ENCODE measurements at places on chromosomes 2 and 18.

DNA sequence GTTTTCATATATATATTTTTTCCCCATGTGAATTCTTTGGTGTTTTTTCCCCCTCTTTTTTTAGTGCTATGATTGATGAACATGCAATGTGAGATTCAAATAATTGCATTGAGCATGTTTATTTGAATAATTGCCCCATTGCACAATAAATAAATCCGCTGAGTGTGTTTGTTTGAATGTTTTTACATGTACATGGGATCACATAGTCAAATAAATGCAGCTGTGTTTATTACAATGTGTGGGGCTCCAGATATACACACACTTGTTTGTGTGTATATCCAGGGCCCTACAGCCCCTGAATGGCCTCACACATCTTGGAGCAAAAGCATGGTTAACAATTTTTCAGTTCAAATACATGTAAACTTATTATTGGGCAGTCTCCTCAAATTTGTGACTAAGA, 134.5 kb downstream of the ZEB2 start:
- no peak for DNase-seq

- DNase-seq, result peak; percentile 12
Observed at GRCh38 chr2:108215794-108216211, 24.0 kb upstream of the SULT1C3 start.

DNA sequence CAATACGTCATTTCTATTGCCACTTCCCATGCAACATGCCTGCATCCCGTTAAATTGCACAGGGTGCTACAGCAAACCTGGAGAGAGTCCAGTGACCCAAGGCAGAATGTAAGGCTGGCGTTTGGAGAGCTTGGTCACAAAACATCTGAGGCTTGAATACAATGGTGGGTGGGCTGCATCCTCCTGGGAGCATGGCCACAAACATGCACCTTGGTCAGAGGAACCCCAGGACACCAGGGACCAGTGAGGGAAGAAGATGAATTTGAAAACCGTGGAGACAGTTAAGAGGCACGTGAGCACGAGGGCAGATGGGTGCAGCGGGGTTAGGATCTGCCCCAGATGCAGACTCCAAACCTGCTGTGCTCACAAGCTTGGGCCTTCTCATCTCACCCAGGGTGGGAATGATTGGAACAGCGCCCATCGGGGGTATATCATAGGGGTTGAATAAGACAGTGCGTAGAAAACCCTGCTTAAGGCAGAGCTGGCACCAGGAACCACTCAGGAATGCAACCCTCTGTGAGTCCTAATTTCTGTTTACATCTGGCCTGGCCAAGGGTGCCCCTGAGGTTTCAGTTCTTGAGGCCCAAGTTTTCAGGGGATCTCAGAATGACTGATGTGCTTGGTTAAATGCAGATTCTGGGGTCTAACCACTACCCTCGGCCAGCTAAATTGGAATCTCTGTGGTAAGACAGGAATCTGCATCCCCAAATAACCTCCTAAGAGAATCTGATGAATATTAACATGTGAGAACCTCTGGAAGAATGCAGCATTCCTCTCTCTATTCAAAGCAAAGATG, 97.2 kb downstream of the ARL4C start:
- DNase-seq, result no peak

DNA sequence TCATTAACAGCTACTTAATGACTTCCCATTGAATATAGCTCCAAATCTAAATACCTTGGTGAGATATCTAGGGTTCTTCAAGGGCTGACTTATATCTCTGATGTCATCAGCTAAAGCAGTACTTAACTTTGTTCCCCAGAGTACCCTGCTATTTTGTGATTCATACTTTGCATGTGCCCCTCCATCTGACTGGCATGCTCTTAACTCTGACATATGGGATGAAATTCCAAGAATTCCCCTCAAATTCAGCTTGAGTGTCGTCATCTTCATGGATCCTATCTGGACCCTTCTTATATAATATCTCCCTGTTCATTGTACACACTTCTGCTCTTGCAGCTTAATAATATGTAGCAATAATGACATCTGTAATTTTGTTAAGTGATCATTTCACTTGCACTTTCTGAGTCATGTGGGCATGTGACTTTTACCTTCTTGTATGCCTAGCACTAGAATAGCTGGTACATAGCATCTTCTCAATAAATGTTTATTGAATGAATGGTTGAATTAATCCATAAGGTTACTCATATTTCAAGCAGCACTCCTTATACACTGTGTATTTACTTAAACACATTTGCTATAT, 172.9 kb downstream of the WDR7 start:
- no peak for DNase-seq

- DNase-seq, result no peak
Observed at GRCh38 chr2:203789618-203790017, 78.0 kb upstream of the CTLA4 start.

DNA sequence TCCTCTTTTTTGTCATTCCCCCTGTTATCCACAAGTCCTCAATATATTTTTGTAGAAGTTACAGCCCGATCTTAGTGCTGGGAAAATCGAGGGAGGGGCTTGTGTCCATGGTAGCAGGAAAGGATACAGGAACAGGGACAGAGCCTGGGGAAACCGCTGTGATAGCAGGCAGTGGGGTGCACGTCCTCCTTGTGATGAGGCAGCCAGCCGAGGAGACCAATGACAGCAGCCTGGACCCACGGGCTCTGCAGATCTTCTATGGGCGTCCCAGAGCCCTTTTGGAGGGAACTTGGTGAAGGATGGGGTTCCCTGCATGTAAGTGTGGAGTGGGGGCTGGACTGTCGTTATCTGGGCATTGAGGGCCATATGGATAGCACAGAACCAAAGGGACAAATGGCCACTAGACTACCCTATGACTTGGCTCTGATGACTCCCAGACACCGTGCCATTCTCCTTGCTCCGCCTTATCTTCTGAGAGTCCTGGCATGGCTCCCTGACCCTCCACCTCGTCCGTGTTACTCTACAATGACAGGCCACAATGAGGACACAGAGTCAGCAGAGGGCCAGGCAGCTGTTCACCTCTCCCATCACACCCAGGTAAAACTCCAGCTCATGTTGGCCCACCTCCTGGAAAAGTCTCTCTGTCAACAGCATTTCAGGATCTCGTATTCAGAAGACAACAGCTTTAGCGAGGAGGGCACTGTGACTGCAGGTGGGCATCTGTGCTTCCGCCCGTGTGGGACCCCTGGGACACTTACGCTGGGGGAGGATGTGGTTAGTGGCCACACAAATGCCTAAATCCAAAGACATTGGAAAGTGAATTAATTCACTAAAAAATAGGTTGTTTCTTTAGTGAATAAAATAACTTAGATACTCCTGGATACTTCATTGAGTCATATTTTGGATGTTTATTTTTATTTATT, 100.1 kb downstream of the VAPA start:
- no peak for DNase-seq

DNA sequence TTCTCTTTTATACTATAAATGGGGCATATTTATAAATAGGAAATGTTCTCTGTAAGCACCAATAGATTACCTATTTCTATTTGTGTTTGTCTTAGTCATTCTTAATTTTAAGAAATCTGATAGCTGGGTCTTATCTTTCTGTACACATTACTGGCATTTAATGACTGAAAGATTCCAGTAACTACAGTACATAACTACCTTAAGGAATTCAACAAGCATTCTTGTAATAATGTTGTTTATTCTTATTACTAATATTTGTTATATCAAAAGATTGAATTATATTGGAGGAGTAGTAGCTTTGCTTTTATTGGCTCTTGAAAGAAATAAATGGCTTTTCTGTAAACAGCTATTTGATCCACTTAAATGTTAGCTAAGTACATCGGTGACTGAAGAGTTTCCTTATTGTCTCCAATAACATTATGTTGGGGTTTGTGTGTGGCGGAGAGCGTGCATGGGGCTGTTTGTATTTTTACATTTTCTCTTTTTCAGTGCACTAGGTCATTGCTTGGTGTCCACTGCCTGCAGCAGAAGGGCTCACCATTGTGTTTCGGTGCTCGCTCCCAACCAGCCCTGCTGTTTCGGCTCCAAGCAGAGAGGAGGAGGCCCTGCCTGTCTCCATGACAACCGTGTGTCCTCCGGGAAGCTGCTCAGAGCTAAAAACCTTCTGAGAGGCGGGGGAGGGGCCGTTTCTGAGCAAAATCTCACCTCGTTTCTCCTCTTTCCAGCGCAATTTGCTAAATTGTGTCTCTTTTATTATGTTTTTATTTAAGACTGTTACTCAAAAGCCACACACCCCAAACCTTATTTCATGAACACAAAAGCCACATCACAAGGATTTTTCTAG, 112.5 kb upstream of the SLC38A11 start:
- no peak for DNase-seq

DNA sequence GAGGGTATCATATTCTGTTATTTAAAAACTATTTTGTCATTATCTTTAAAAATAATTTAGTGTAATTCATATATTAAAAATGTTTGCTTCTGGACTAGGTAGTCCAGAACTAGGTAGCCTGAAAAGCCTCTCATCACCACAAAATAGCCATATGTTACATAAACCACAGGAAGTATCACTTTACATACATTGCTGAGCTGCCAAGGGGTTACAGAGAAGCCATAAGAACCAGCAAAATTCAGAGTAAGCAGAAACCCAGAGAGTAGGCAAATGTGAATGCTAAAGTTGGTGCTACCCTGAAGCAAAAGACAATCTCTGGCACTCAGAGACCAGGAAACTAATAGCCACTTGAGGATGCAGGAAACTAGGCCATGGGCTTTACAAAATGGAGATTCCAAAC, 60.9 kb downstream of the LOXHD1 start:
- no peak for DNase-seq

GRCh38 chr2:218230882-218231281, 13.9 kb downstream of the ARPC2 start:
- DNase-seq, result no peak

DNA sequence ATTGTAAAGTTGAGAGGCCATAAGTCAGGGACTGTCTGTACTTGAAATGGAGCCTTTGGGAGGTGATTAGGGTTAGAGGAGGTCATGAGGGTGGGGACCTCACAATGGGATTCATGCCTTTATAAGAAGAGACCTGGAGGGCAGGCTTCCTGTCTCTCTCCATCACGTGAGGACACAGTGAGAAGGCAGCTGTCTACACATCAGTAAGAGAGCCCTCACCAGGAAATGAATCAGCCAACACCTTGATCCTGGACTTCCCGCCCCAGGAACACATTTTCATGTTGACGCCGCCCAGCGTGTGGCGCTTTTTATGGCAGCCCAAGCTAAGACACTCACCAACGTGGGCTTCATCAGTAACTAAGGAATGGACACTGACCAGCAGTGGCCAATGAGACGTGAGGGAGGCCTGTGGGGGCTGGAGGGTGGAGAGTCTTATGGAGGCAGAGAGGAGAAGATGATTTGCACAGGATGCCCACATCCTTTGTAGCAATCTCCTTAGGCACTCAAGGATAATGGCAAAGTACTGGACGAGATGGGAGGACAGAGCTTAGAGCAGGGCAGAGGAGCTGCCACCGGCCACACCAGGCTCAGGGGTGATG, 162.7 kb downstream of the EIPR1 start:
- DNase-seq, result no peak

DNA sequence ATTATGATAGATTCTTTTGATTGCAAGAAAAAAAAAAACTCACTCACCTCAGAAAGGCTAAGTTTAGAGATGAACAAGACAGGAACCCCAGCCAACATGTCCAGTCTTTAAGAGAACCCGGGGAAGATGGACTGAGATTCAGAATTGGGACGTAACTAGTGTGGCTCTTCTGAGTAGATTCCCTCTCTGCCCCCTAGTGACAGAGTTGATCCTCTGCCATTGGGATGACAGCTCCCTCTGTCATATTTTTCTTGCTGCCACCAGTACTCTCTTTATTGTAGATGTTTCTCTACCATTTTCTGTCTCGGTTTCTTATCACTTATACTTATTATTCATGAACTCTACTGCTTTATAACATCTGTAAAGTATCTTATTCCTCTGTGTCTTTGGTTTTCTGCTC, 77.7 kb downstream of the GULP1 start:
- DNase-seq, result peak; percentile 35

DNA sequence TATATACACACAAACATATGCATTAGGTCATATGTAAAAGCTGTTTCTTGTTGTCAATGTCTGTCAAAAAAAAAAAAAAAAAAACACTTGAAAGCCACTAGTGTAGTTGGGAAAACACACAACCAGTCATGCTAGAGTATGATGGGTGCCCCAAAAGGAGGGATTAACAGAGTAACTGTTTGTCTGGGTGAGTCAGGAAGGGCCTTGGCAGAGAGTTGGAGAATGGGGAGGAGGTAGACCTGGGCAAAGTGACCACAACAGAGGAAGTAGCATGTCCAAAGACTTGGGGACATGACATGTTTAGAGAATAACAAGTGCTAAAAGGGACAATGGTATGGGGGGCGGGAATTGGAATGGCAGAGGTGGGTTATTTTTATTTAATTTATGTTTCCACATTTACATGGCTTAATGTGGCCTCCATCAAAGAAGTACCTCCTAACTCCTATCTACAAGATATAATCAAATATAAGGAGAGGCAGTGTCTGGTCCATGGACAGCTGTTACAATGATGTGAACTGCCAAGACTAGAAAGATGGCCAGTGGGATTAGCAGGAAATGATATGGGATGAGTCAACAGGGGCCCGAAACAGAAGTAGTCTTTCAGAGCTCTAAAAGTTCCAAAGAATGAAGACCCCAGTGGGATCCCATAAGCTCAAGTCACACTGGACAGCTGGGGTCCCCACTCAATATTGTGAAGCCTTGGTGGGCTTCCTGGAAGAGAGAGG, 99.9 kb upstream of the ZFP36L2 start:
- DNase-seq, result no peak

GRCh38 chr2:178848335-178848734, 41.1 kb upstream of the TTN start:
- DNase-seq, result no peak

- DNase-seq, result no peak
Observed at GRCh38 chr18:54798186-54798585, 30.1 kb upstream of the RAB27B start.

DNA sequence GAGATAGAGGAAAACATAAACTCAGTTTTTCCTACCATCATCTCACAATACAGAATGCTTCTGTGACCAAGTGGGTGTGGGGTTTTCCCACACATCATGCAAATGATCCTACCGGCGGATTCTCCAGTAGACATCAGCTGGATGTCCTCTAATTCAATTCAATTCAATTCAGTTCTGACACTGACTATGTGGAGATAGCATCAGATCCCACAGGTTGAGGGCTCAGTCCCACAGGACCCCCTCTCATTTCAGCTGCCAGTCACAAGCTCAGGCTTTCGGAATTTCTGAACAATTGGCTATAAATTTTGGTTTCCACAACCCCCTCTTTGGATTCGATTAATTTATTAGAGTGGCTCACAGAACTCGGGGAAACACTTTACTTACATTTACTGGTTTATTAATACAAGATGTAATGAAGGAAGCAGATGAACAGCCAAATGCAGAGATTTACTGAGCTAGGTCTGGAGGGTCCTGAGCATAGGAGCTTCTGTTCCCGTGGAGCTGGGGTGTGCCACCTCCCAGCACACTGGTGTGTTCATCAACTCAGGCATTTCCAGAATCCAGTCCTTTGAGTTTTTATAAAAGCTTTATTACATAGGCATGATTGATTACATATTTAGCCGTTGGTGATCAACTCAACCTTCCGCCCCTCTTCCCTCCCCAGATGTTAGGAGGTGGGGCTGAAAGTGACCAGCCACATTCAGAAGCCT, 350.1 kb downstream of the MYCN start:
- no peak for DNase-seq

Measured in prostate gland (tissue), 2 donors.